ENCODE measurements at places on chromosomes 13 and 19.

- no peak for DNase-seq
These were observed 27.1 kb upstream of the MYCBP2 start for GRCh38 chr13:77353995-77354394.

- no peak for DNase-seq
These were observed 32.5 kb downstream of the MCF2L start for GRCh38 chr13:113001241-113002140.

- DNase-seq, result no peak
These were observed 25.3 kb downstream of the FXYD5 start for GRCh38 chr19:35179830-35180229.

- no peak for DNase-seq
These were observed 35.4 kb downstream of the ANKRD10 start for GRCh38 chr13:110879482-110879881.

- no peak for DNase-seq
These were observed 2.3 kb downstream of the DDX39A start for GRCh38 chr19:14416817-14417231.

Data from tibial nerve (tissue), 4 donors.